ENCODE measurements at places on chromosomes 7 and 10.

- DNase-seq: no peak
Measured at GRCh38 chr10:124329941-124330340, 88.8 kb downstream of the OAT start.

DNA sequence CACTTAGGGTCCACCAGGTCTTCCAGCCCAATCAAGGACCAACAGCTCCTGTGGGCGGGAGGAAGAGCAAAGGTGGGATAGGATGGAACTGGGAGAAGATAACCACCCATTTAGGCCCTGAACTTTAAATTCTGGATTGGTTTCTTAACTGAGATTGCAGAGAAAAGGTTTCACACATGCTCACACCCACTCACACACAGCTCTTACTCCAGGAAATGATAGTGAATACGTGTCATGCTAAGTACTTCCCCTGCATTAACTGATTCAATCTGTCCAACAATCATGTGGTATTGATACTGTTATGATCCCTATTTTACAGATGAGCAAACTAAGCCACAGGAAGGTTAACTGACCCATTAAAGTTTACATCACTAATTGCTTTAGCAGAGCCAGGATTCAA is 4.6 kb upstream of the CYP3A4 start:
- DNase-seq: no peak

DNA sequence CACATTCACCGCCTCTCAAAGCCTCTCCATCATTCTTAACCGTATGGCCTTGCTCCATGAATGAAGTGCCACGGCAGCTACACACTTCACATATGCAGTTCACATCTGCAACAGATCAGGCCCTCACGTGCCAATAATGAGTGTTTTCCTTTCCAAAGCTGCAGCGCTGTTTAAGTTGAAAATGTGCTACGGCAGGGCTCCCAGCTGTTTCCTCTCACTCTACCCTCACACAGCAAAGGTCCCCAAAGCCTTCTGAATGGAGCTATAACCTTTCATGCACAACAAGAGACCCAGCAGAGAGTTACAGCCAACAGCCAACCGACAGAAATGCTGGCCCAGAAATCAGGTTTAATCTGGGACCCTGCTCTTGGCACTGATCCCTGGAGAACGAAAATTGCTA is 236.1 kb downstream of the ELMO1 start:
- DNase-seq: no peak

DNA sequence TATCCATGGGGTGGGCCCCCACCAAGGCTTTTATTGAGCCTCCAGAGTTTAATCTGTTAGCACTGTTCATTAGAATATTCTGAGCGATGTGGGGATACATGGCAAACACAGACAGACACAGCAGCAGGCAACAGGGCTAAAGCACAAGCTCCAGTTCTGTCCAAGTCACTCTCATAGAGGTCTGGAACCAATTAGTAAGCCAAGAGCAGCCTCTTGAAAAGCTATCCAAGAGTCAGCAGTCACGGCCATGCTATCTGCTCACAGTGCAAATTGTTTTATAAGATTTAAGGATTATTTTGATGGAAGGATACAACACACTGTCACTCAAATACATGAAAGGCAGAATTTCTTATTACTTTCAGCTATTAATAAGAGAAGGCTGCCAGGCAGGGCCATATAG is 86.4 kb upstream of the DGKB start:
- DNase-seq: peak; percentile 39

- DNase-seq: no peak
Measured at GRCh38 chr10:86536294-86536861, 14.8 kb upstream of the WAPL start.

All from GM04504 (cell line).